ENCODE measurements at places on chromosomes 2 and 18. TPM values are rescaled to one million over a fixed set of nuclear protein-coding genes. Genes with fewer than 3 reads are reported as not detected.
A peak's percentile ranks its signal among the peaks of the same experiment; 100 is the strongest.

The NYAP2 gene
- not detected for total RNA-seq

DNA sequence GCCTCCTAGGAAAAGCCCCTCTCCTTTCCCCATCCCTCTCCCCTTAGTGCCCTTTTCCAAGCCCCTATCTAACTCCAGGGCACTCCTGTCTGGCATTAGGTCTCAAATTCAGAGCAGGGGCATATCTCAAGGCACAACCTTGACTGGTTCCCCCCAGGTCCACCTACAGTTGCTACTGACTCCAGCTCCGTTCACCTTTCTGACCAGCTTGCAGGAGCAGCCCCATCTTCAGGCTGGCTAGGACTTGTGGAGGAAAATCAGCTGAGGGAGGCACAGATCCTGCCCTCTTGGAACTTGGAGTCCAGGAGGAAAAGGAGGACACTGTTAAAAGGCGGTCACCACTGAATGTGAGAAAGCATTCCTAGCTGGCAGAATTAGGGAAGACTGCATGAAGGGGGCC is 152.4 kb downstream of the ZFP36L2 start:
- no peaks in the 10 kb centered on the region for H3K27me3 ChIP-seq
- H3K36me3 ChIP-seq = no peaks in the 10 kb centered on the region
- H3K4me3 ChIP-seq = no peak overlapping the region
- H3K4me1 ChIP-seq = no peaks in the 10 kb centered on the region
- DNase-seq = no peak
- no peak overlapping the region for H3K27ac ChIP-seq

The ACVR1C gene
- 0.81 TPM for total RNA-seq

DNA sequence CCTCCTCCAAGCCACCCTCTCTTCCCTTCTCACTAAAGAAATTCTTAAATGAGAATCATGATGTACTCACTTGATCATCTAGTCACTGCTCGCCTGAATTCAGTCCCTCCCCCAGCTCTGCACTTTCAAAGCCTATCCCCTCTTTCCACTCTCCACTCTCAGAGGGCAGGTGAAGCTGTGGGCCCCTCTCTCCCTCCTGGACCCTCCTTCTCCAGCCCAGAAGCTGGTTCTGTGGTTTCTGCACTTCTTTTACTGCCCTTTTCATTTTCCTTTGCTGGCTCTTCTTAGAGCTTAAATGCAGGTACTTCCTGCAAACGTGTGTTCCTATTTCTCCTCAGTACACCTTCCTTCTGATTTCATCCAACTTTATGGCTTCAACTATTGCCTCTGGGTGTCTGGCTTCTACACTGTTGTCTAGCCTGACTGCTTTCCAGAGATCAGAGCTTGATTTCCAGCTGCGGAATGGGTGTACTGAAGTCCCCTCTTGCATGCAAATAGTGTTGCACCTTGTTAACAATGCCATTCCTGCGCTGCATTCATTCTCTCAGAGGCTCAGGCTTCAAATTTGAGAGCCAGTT is 15.3 kb upstream of the TXNDC2 start:
- no peak overlapping the region for H3K27ac ChIP-seq
- no peaks in the 10 kb centered on the region for H3K27me3 ChIP-seq
- H3K36me3 ChIP-seq = peaks cover 8% of the 10 kb centered on the region
- peak overlapping the region; percentile 14 for H3K4me3 ChIP-seq
- peaks cover 10% of the 10 kb centered on the region for H3K4me1 ChIP-seq

The MAP3K19 gene
- not detected for total RNA-seq

GRCh38 chr2:205189301-205189700 is 493.0 kb upstream of the NRP2 start:
- H3K27me3 ChIP-seq = no peaks in the 10 kb centered on the region
- H3K4me1 ChIP-seq = no peaks in the 10 kb centered on the region
- H3K36me3 ChIP-seq = no peaks in the 10 kb centered on the region
- no peak for DNase-seq
- H3K27ac ChIP-seq = no peak overlapping the region

The TMEM169 gene
- total RNA-seq = 1.0 TPM

- H3K27ac ChIP-seq = no peak overlapping the region
- no peak overlapping the region for H3K4me3 ChIP-seq
- DNase-seq = no peak
- H3K4me1 ChIP-seq = no peaks in the 10 kb centered on the region
- no peaks in the 10 kb centered on the region for H3K27me3 ChIP-seq
These were observed 25.2 kb upstream of the HNMT start for GRCh38 chr2:137939026-137939425.

DNA sequence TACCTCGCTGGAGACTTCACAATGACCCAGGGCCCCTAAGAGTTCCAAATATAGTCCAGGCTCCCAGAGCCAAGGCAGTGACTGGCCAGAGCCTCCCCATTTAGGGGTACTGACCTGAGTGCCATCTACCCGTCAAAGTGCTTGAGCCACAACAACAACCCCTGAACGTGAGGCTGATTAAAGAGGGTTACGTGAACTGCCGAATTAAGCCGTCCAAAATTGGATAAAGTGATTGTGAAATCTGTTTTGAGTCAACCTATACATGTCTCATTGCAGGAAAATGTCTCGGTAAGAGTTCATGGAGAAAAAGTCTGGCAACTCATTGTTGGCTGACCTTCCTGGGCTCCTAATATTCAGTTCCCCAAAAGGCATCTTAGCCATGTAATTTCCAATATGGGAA is 116.3 kb downstream of the TTC32 start:
- peaks cover 9% of the 10 kb centered on the region for H3K4me1 ChIP-seq
- no peak for DNase-seq
- no peaks in the 10 kb centered on the region for H3K27me3 ChIP-seq
- no peak overlapping the region for H3K27ac ChIP-seq
- H3K36me3 ChIP-seq = no peaks in the 10 kb centered on the region

GRCh38 chr2:29782549-29783458 is 138.6 kb downstream of the ALK start:
- no peak overlapping the region for H3K4me3 ChIP-seq
- H3K27me3 ChIP-seq = no peaks in the 10 kb centered on the region
- no peak for DNase-seq
- no peak overlapping the region for H3K27ac ChIP-seq

GRCh38 chr2:51960841-51961335 is 929.0 kb upstream of the NRXN1 start:
- H3K4me1 ChIP-seq = no peaks in the 10 kb centered on the region
- no peaks in the 10 kb centered on the region for H3K27me3 ChIP-seq
- DNase-seq = no peak

GRCh38 chr2:85954590-85955458 is 66.0 kb upstream of the ST3GAL5 start:
- no peak overlapping the region for H3K4me3 ChIP-seq
- H3K4me1 ChIP-seq = peaks cover 4% of the 10 kb centered on the region
- H3K27me3 ChIP-seq = no peaks in the 10 kb centered on the region
- no peak overlapping the region for H3K27ac ChIP-seq
- no peak for DNase-seq

- H3K4me3 ChIP-seq = no peak overlapping the region
- no peaks in the 10 kb centered on the region for H3K36me3 ChIP-seq
- H3K4me1 ChIP-seq = no peaks in the 10 kb centered on the region
- peak; percentile 56 for DNase-seq
- H3K27me3 ChIP-seq = no peaks in the 10 kb centered on the region
These were observed 42.1 kb downstream of the BMP10 start for GRCh38 chr2:68828887-68829708.

GRCh38 chr2:43840965-43841364 is 2.2 kb downstream of the ABCG8 start:
- no peak for DNase-seq
- no peak overlapping the region for H3K27ac ChIP-seq
- H3K4me1 ChIP-seq = no peaks in the 10 kb centered on the region

- H3K4me3 ChIP-seq = no peak overlapping the region
- H3K36me3 ChIP-seq = no peaks in the 10 kb centered on the region
- no peak overlapping the region for H3K27ac ChIP-seq
- H3K27me3 ChIP-seq = no peaks in the 10 kb centered on the region
These were observed 590.8 kb upstream of the ID2 start for GRCh38 chr2:8090748-8091700.

GRCh38 chr2:111523009-111523408 is 361.0 kb downstream of the ANAPC1 start:
- no peaks in the 10 kb centered on the region for H3K36me3 ChIP-seq
- H3K4me3 ChIP-seq = no peak overlapping the region
- H3K27me3 ChIP-seq = no peaks in the 10 kb centered on the region
- DNase-seq = no peak
- no peak overlapping the region for H3K27ac ChIP-seq

- no peak for DNase-seq
- H3K36me3 ChIP-seq = no peaks in the 10 kb centered on the region
- no peak overlapping the region for H3K4me3 ChIP-seq
- H3K27ac ChIP-seq = no peak overlapping the region
These were observed 211.4 kb upstream of the SLC39A10 start for GRCh38 chr2:195445639-195446038.

The TMEM247 gene
- total RNA-seq = not detected

DNA sequence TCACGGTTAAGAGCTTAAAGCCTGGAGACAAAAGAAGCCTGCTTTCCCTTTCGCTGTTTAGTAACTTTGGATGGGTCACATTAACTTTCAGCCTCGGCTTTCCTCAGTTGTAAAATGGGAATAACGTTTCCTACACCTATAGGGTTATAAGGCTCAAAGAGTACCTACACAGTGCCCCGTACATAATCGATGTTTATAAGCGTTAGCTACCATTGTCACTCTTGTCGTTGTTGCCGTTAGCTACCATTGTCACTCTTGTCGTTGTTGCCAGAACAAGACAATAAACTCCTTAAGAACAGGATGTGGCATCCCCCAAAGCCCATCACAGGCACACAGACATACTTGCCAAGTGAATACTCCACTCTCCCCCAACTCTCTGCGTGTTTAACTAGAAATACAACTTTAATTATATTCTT is 901 bp upstream of the MFSD6 start:
- H3K27ac ChIP-seq = no peak overlapping the region
- DNase-seq = peak; percentile 33

The PRKCE gene
- total RNA-seq = 1.3 TPM

The FEV gene
- not detected for total RNA-seq

DNA sequence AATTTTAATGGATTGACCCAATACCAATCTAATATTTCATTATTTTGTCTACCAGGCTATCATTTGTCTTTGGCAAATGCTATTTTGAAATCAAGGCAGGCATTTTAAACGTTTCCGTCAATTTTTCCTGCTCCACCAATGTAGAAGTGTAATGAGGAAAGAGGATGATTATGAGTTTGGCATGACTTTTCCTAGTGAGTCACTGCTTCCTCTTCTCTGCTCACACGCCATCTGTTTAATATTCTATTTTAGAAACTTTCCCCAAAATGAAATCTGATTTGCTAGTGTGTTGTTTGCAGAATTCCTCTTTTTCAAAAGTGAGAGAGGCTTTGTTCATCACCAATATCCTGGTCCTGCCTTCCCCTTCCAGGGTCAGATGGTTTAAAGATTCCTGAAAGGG is 42.5 kb upstream of the PID1 start:
- no peak overlapping the region for H3K27ac ChIP-seq
- no peak for DNase-seq
- H3K36me3 ChIP-seq = no peaks in the 10 kb centered on the region

DNA sequence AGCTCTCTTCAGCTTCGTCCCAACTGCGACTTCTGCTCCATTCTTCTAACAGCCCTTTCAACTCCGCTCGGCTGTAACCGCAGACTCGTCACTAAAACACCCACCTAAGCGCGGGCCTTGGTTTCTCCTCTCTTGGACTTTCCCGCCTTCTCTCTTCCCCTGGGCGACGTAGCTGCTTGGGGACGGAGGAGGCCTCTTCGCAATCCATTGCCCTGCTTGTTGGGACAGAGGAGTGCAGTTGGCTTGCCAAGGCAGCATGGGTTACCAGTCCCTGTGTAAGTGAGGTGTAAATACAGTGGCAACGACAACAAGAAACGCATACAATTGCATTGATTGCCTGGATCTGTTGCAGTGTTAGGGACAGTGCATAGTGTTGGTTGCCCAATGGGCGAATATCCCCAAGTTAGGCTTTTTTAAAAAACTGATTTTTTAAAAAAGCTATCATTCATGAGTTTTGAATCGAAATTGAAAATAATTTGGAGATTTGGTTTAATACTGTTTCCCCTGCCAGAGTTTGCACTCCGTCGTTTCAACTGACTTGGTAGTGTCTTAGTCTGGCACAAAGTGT is 484 bp upstream of the DARS1 start:
- peak overlapping the region; percentile 92 for H3K4me3 ChIP-seq
- H3K4me1 ChIP-seq = peaks cover 2% of the 10 kb centered on the region
- peak overlapping the region; percentile 61 for H3K27ac ChIP-seq
- no peak for DNase-seq
- H3K27me3 ChIP-seq = no peaks in the 10 kb centered on the region

The WNT10A gene
- total RNA-seq = not detected

The SEMA4F gene
- total RNA-seq = 6.4 TPM

The VSNL1 gene
- total RNA-seq = 9.9 TPM

Measured in H9 (cell line).